Tibial artery (tissue), 4 donors: ENCODE measurements at places on chromosomes 2 and 18.

- DNase-seq: no peak
Measured at GRCh38 chr2:140539242-140539875, 1591.5 kb downstream of the LRP1B start.

- no peak for DNase-seq
Measured at GRCh38 chr2:26786207-26787028, 562 bp downstream of the CENPA start.

- DNase-seq: no peak
Measured at GRCh38 chr2:219907011-219907365, 279.6 kb downstream of the SLC4A3 start.

GRCh38 chr2:191105082-191105481, 45.7 kb downstream of the STAT4 start:
- DNase-seq: no peak

GRCh38 chr18:27301615-27302378, 116.7 kb upstream of the CHST9 start:
- no peak for DNase-seq

DNA sequence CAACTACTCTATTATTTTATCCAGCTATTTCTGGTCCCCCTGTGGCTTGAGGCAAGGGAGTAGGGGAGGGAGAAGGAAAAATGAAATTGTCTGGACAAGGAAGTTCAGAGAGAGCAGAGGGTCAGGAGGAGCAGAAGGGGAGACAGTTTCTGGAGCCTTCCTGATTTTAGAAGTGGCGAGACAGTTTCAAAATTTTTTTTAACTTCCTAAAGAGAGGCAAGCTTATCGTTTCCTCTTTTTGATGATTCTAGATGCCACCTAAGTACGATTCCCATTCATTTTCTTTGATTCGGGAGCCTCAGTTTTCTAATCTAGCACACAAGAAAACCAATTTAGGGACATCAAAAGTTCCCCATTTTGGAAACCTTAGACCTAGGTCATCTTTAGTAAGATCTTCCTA, 96.9 kb upstream of the B3GNT2 start:
- DNase-seq: no peak

GRCh38 chr18:9726175-9726574, 18.1 kb downstream of the RAB31 start:
- no peak for DNase-seq

GRCh38 chr2:80437959-80438358, 133.4 kb upstream of the LRRTM1 start:
- DNase-seq: no peak

- DNase-seq: no peak
Measured at GRCh38 chr2:206445948-206446347, 2.6 kb downstream of the ADAM23 start.
